ENCODE measurements at places on chromosomes 1 and 21. TPM values are rescaled to one million over a fixed set of nuclear protein-coding genes. Genes with fewer than 3 reads are reported as not detected.
A peak's percentile ranks its signal among the peaks of the same experiment; 100 is the strongest.

DNA sequence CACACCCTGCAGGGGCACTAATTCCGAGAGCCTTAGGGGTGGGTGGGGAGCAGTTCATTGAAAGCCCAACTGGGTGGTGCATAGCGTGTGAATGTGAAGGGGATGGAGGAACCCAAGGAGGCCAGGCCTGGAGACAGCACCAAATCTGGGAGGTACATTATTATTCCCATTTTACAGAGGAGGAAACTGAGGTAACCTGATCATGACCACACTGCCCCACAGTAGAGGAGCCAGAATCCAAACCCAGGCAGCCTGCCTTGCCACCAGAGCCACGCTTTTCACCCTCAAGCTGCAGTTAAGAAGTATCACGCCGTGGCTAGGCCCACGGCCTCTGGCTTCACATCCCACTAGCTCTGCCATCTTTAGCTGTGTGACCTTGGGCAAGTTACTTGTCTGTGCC, 633 bp upstream of the BSND start:
- no peak overlapping the region for H3K4me3 ChIP-seq
- H3K36me3 ChIP-seq, result no peaks in the 10 kb centered on the region
- no peak for DNase-seq
- H3K4me1 ChIP-seq, result peaks cover 13% of the 10 kb centered on the region
- peaks cover 28% of the 10 kb centered on the region for H3K27me3 ChIP-seq

The PSMA5 gene
- total RNA-seq, result 145 TPM

DNA sequence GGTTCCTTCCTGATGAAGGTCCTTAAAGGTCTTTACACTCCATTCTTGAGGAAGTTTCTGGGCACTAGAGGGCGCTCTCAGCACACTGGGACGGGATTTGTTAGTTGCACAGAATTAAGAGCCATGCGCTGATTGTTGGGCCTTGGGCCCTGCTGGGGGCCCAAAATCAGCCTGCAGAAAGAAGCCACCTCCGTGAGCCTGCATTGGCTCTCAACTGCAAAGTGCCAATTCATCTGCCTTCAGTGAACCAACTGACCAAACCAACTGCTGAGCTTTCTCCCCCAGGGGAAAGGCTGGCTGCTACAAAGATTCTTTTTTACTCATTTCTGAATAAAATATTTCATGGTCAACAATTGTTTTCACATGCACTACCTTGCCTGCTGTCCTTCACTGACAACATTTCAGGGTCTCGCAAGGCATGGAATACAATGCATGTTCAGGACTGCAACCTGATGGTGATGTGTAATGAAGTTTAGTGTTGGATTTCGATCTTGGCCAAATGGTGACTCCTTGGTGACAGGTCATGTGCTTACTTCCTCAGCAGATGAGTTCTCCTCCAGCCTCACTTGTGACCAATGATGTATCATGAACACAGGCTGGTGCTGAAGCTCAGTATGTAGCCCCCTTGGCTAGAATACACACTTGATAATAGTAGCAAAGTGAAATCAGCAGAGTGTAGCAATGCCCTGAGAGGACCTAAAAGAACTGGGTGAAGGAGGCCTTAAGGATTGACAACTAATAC, 45.7 kb upstream of the PRDX6 start:
- peak; percentile 77 for DNase-seq
- H3K4me1 ChIP-seq, result peaks cover 44% of the 10 kb centered on the region
- no peak overlapping the region for H3K4me3 ChIP-seq
- peaks cover 2% of the 10 kb centered on the region for H3K27me3 ChIP-seq

The DIO1 gene
- total RNA-seq, result not detected

GRCh38 chr1:198445872-198446271, 94.6 kb downstream of the ATP6V1G3 start:
- no peaks in the 10 kb centered on the region for H3K27me3 ChIP-seq
- peak overlapping the region; percentile 50 for H3K27ac ChIP-seq
- peaks cover 15% of the 10 kb centered on the region for H3K36me3 ChIP-seq
- peaks cover 72% of the 10 kb centered on the region for H3K4me1 ChIP-seq

The FCAMR gene
- not detected for total RNA-seq

The S100A7A gene
- not detected for total RNA-seq

DNA sequence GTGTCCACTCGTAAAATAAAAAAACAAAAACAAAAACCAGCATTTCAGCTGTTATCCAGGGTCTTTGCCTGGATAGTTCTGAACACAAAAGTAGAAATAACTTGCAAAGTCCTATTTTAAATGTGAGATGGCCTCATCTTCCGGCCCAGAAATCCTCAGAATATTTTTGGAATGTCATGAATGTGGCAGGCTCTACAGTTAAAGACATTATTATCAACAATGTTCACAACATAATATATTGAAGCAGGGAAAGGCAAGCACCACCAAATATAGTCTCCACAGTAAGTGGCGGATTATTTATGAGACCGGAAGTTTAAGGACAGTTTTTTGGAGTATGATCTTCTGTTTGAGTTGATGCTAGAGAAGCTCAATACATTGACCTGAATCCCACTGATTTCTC, 1.2 kb upstream of the C1orf198 start:
- peaks cover 2% of the 10 kb centered on the region for H3K27me3 ChIP-seq
- H3K36me3 ChIP-seq, result peaks cover 21% of the 10 kb centered on the region
- H3K4me3 ChIP-seq, result peak overlapping the region; percentile 87
- peak; percentile 61 for DNase-seq
- H3K4me1 ChIP-seq, result peaks cover 38% of the 10 kb centered on the region

The CCDC190 gene
- total RNA-seq, result 0.31 TPM

- no peak overlapping the region for H3K4me3 ChIP-seq
- peaks cover 9% of the 10 kb centered on the region for H3K27me3 ChIP-seq
- peaks cover 17% of the 10 kb centered on the region for H3K4me1 ChIP-seq
- DNase-seq, result no peak
- H3K27ac ChIP-seq, result no peak overlapping the region
Measured at GRCh38 chr1:244296447-244296846, 155.3 kb downstream of the ADSS2 start.

The ANKRD34A gene
- total RNA-seq, result 12.3 TPM

The INPP5B gene
- 9.6 TPM for total RNA-seq

DNA sequence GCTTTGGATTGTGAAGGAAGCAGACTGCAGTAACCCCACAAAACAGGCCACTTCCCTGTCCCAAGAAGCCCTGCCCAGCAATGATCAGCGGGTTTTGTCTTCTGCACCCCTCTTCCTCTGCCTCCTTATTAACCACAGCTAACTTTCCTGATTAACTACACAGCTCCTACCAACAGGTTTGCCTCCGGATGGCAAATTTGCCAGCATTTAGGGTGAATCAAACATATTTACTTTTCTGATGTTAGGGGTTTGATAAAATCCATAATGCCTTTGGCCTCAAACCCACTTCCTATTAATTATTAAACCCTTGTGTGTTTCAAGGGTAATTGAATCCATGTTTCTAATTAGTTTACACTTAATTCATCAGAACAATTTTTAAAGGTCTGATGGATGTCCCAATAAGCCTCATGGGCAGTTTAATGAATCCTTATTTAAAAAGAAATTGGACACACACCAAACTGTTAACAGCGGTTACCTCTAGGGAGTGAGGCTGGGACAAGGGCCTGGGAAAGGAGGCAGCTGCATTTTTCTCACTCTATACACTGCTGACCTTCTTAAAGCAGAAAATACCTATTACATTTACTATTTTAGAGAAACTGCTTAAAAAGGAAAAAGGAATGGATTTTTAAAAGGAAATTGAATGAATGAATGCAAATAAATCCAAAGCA, 91.9 kb downstream of the CSMD2 start:
- peaks cover 9% of the 10 kb centered on the region for H3K4me1 ChIP-seq
- H3K27me3 ChIP-seq, result no peaks in the 10 kb centered on the region
- H3K27ac ChIP-seq, result no peak overlapping the region
- no peak for DNase-seq
- H3K36me3 ChIP-seq, result peaks cover 6% of the 10 kb centered on the region
- H3K4me3 ChIP-seq, result no peak overlapping the region

DNA sequence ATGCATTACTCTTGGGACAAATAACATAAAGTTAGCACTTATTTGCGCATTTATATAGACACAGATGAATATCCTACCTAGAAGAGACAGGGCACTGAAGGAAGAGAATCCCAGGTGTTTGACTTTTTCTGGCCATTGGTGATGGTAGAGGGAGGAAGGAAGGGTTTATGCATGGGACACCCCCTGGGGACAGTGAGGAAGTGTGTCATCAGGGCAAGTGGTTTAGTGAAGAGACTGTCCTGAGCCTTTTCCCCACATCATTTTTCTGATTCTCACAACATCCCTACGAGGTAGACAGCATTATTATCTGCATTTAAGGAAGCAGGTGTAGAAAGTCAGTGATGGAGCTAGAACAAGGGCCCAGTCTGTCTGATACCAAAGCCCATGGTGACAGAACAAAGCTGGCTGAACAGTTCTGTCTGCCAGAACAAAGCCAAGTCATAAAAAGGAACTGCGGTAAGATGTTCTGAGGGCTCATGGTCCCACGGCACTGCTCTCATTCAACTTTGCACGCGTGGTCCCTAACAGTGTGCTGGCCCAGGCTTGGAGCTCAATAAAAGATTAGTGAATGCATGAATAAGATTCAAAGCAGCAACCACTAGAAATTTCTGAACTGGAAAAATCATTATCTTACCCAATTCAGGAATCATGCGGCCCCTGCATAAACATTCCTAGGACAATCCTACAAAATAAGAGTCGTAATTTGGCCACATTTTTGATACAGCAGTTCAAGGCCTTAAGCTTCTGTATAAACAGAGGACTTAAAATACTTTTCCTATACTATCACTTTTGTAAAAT, 12.2 kb upstream of the CDC42BPA start:
- H3K27me3 ChIP-seq, result peaks cover 2% of the 10 kb centered on the region
- H3K4me1 ChIP-seq, result no peaks in the 10 kb centered on the region
- no peak for DNase-seq
- H3K36me3 ChIP-seq, result peaks cover 12% of the 10 kb centered on the region
- H3K4me3 ChIP-seq, result no peak overlapping the region

GRCh38 chr21:44379991-44380865, 26.8 kb downstream of the TRPM2 start:
- peaks cover 7% of the 10 kb centered on the region for H3K27me3 ChIP-seq
- H3K4me3 ChIP-seq, result no peak overlapping the region
- DNase-seq, result no peak

The SDC3 gene
- 58.6 TPM for total RNA-seq

The CA6 gene
- total RNA-seq, result not detected

- H3K4me3 ChIP-seq, result no peak overlapping the region
- peak; percentile 42 for DNase-seq
- H3K27ac ChIP-seq, result no peak overlapping the region
- H3K36me3 ChIP-seq, result no peaks in the 10 kb centered on the region
- H3K27me3 ChIP-seq, result peaks cover 20% of the 10 kb centered on the region
- peaks cover 24% of the 10 kb centered on the region for H3K4me1 ChIP-seq
Measured at GRCh38 chr1:39642796-39643195, 3.4 kb upstream of the HEYL start.

DNA sequence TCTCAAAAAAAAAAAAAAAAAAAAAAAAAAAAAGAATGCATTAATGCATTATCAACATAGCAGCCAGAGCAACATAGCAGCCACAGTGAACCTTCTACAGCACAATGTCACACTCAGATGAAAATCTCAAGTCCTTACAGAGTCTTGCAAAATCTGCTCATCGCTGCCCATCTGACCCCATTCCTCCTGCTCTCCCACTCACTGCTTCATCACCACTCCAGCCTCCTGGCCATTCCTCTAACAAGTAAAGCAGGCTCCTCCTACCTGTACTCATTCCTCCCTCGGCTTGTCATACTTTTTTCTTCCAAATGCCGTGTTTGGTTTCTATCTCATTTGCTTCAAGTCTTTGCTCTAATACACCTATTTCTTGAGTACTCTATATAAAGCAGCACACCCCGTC, 29.5 kb downstream of the BRINP2 start:
- H3K27me3 ChIP-seq, result peaks cover 5% of the 10 kb centered on the region
- no peak overlapping the region for H3K27ac ChIP-seq
- no peak overlapping the region for H3K4me3 ChIP-seq
- no peak for DNase-seq
- no peaks in the 10 kb centered on the region for H3K36me3 ChIP-seq

The RBM11 gene
- not detected for total RNA-seq

The PTPRC gene
- 0.41 TPM for total RNA-seq

The SUSD4 gene
- total RNA-seq, result 0.76 TPM

The SELENBP1 gene
- total RNA-seq, result 13.9 TPM

The LIPI gene
- not detected for total RNA-seq

The LYPD8 gene
- 0.27 TPM for total RNA-seq

The C4BPB gene
- 0.15 TPM for total RNA-seq

- no peaks in the 10 kb centered on the region for H3K36me3 ChIP-seq
- no peak overlapping the region for H3K27ac ChIP-seq
- no peaks in the 10 kb centered on the region for H3K27me3 ChIP-seq
- H3K4me3 ChIP-seq, result no peak overlapping the region
- DNase-seq, result no peak
Measured at GRCh38 chr21:39800311-39800710, 55.3 kb downstream of the IGSF5 start.

The TLCD4 gene
- 0.18 TPM for total RNA-seq

DNA sequence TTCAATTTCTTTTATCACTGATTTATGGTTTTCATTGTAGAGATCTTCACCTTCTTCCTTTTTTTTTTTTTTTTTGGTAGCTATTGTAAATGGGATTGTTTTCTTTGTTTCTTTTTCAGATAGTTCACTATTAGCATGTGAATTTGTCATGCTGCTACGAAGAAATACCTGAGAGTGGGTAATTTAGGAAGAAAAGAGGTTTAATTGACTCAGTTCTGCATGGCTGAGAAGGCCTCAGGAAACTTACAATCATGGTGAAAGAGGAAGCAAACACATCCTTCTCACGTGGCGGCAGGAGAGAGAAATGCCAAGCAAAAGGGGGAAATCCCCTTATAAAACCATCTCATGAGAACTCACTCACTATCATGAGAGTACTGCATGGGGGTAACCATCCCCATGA, 66.4 kb downstream of the DAB1 start:
- H3K27me3 ChIP-seq, result no peaks in the 10 kb centered on the region
- DNase-seq, result no peak
- no peak overlapping the region for H3K27ac ChIP-seq
- no peak overlapping the region for H3K4me3 ChIP-seq
- no peaks in the 10 kb centered on the region for H3K36me3 ChIP-seq

- H3K27ac ChIP-seq, result no peak overlapping the region
- peaks cover 17% of the 10 kb centered on the region for H3K27me3 ChIP-seq
- no peaks in the 10 kb centered on the region for H3K36me3 ChIP-seq
- no peak for DNase-seq
- H3K4me1 ChIP-seq, result no peaks in the 10 kb centered on the region
Measured at GRCh38 chr1:46166521-46167462, 8.1 kb upstream of the TSPAN1 start.

The LCE1F gene
- not detected for total RNA-seq

The SLAMF9 gene
- total RNA-seq, result 0.41 TPM

- H3K36me3 ChIP-seq, result no peaks in the 10 kb centered on the region
- DNase-seq, result no peak
- peaks cover 26% of the 10 kb centered on the region for H3K27me3 ChIP-seq
- H3K4me3 ChIP-seq, result no peak within 1 kb of the TSS
Measured at GRCh38 chr1:62318756-62319544, at the start of gene KANK4. KANK4 (minus strand) TSS chr1:62319434; CDS start chr1:62281564, 37,870 bp downstream.
